Activated naive CD8-positive, alpha-beta T cell treated with anti-CD3 and anti-CD28 coated beads, Interleukin-2, amount 10 ng/mL, durations not matched to agents 7 days and 5 days (primary cell): ENCODE measurements at places on chromosomes 5 and 9. TPM values are rescaled to one million over a fixed set of nuclear protein-coding genes. Genes with fewer than 3 reads are reported as not detected.
A peak's percentile ranks its signal among the peaks of the same experiment; 100 is the strongest.

- H3K4me1 ChIP-seq: no peaks in the 10 kb centered on the region
- DNase-seq: no peak
- no peaks in the 10 kb centered on the region for H3K36me3 ChIP-seq
Observed at GRCh38 chr5:22625451-22625850, 227.7 kb downstream of the CDH12 start.

GRCh38 chr9:3386753-3387152 is 139.0 kb downstream of the RFX3 start:
- H3K27me3 ChIP-seq: no peaks in the 10 kb centered on the region
- H3K36me3 ChIP-seq: peaks cover 45% of the 10 kb centered on the region

DNA sequence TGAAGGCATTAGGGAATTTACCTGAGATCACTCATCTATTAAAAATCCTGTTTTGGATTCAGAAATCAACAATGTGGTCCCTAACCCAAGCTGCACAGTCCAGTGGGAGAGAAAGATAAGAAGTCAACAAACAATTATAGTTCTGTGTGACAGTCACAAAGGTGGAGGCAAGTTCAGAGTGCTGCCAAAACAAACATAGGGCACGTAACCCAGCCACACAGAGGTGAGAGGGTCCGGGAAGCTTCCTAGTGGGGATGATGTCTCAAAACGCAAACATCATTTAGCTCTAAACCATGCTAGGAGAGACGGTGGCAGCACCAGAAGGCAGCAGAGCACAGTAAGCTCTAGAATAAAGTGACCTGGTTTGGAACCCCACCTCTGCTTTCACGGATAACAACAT is 158.9 kb downstream of the MAPKAP1 start:
- H3K4me3 ChIP-seq: no peak overlapping the region
- no peaks in the 10 kb centered on the region for H3K27me3 ChIP-seq
- peaks cover 2% of the 10 kb centered on the region for H3K36me3 ChIP-seq

ITGA2 gene
- 2.5 TPM for total RNA-seq

PCDHGA7 gene
- total RNA-seq: 0.28 TPM

ASTN2 gene
- 5.2 TPM for total RNA-seq

CERCAM gene
- 3.7 TPM for total RNA-seq

GRCh38 chr5:124648902-124649467 is 97.5 kb downstream of the ZNF608 start:
- H3K27ac ChIP-seq: no peak overlapping the region
- H3K36me3 ChIP-seq: peaks cover 2% of the 10 kb centered on the region
- peaks cover 51% of the 10 kb centered on the region for H3K27me3 ChIP-seq
- peaks cover 26% of the 10 kb centered on the region for H3K4me1 ChIP-seq
- peak overlapping the region; percentile 47 for H3K4me3 ChIP-seq

DNA sequence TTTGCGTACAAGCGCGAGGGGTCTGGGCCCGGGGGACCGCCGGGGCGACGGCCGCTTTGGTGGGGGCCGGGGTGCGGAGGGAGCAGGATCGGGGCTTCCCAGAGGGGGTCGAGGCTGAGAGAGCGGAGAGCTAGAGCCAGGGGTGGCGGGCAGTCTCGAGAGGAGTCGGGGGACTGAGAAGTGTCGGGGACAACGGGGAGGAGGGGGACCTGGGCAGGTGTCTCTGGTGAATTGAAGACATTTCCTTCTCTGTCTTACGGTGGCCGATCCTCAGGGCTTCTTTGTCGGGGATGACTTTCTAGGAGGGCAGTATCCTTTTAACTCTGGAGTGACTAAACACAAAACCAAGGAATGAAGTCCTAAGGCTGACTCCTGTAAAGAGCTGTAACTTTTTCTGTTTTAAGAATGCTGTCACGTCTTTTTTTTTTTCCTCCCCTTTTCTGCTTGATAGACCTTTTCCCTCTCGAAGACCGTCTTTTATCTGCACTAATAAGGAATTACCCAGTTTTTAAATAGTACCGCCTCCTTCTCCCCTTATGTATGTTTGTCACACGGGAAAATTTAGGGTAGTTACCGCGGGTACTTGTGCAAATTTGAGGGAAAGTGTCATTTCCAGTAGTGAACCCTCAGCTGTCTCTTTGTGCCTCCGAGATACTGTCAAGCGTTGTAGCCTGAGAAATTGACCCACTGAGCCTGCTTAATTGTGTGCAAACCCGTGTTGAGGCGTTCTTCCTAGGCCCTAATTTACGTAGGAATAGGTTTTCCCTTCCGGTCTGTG is 822 bp downstream of the DENND4C start:
- DNase-seq: no peak
- peaks cover 4% of the 10 kb centered on the region for H3K4me1 ChIP-seq
- H3K27ac ChIP-seq: no peak overlapping the region

SNCAIP gene
- total RNA-seq: not detected

- peaks cover 10% of the 10 kb centered on the region for H3K27me3 ChIP-seq
- no peaks in the 10 kb centered on the region for H3K4me1 ChIP-seq
- no peak overlapping the region for H3K27ac ChIP-seq
- DNase-seq: no peak
- H3K4me3 ChIP-seq: no peak overlapping the region
- no peaks in the 10 kb centered on the region for H3K36me3 ChIP-seq
Observed at GRCh38 chr5:56638061-56638621, 177.2 kb upstream of the MAP3K1 start.

DNA sequence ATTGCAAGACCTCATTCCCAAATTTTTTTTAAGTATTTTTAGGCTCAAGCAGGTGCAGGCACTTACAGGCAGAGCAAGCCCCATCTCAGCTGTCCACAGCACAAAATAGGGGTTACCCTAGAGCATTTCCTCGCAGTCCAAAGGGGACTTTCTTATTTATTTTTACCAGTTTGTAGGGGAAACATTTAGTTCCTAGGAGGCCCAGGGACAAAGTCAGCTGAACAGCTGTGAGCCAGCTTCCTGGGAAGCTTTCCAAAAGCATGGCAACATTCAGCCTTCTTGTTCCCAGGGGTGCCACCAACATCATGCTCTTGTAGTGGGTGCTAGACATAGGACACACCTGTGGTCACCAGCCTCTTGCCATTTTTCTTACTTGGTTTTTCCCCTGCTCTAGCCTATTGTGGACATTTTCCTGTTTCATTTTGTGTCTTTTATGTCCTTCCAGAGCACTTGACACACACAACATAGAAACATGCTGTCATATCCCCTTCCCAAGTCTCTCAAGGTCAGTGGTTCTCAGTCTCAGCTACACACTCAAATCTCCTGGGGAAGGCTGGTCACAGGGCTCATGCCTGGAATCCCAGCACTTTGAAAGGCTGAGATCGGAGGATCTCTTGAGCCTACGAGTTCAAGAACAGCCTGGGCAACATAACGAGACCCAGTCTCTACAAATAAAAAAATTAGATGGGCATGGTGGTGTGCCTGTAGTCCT is 38.2 kb downstream of the HAVCR1 start:
- no peaks in the 10 kb centered on the region for H3K27me3 ChIP-seq
- H3K36me3 ChIP-seq: peaks cover 52% of the 10 kb centered on the region
- no peak for DNase-seq
- no peak overlapping the region for H3K27ac ChIP-seq
- H3K4me3 ChIP-seq: no peak overlapping the region
- peaks cover 43% of the 10 kb centered on the region for H3K4me1 ChIP-seq

- peaks cover 3% of the 10 kb centered on the region for H3K27me3 ChIP-seq
- DNase-seq: no peak
- H3K4me3 ChIP-seq: no peak overlapping the region
- H3K36me3 ChIP-seq: no peaks in the 10 kb centered on the region
- no peak overlapping the region for H3K27ac ChIP-seq
- peaks cover 2% of the 10 kb centered on the region for H3K4me1 ChIP-seq
Observed at GRCh38 chr9:36559036-36559695, 13.5 kb upstream of the MELK start.

DNA sequence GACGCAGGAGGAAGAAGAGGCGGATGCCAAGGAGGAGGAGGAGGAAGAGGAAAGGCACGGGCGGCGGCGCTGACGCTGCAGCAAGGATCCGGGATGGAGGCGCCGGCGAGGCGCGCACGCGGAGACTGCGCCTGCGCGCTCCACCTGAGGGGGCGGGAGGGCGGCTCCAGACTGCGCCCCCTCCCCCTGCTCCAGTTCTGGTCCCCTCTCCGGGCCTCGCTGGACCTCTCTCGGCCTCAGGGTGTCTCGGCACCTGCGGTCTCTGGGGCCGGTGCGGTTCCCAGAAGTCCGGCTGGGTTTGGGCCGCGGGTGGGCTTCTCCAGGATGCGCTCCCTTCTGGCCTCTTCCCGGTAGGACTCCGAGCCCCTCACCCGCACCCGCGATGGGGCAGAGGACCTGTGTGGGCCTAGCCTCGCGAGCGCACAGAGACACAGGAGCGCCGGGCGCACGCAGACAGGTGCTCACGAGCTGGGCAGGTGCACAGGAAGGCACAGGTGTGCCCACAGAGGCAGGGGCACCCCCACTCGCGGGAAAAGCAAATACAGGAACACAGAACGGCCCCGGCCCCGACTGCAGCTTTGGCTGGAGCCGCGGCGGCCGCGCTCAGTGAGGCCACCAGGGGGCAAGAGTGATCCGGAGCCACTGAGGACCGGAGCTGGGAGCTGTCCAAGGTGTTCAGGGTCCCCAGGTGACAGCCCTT is at the start of gene NPDC1:
Gene NPDC1 (minus strand): TSS at position 90 of the 700 bp plus-strand sequence. CDS start 188 bp downstream, outside the sequence.
- no peak within 1 kb of the TSS for H3K27ac ChIP-seq
- H3K4me3 ChIP-seq: peak within 1 kb of the TSS; percentile 71
- peaks cover 32% of the 10 kb centered on the region for H3K27me3 ChIP-seq
- DNase-seq: peak; percentile 86

GRCh38 chr5:110496276-110496675 is 230.2 kb downstream of the TMEM232 start:
- no peaks in the 10 kb centered on the region for H3K4me1 ChIP-seq
- no peak overlapping the region for H3K27ac ChIP-seq
- H3K4me3 ChIP-seq: no peak overlapping the region
- DNase-seq: no peak
- H3K36me3 ChIP-seq: no peaks in the 10 kb centered on the region
